ENCODE measurements at places on chromosomes 3 and 15. TPM values are rescaled to one million over a fixed set of nuclear protein-coding genes. Genes with fewer than 3 reads are reported as not detected.

The ARPP21 gene
- not detected for total RNA-seq

DNA sequence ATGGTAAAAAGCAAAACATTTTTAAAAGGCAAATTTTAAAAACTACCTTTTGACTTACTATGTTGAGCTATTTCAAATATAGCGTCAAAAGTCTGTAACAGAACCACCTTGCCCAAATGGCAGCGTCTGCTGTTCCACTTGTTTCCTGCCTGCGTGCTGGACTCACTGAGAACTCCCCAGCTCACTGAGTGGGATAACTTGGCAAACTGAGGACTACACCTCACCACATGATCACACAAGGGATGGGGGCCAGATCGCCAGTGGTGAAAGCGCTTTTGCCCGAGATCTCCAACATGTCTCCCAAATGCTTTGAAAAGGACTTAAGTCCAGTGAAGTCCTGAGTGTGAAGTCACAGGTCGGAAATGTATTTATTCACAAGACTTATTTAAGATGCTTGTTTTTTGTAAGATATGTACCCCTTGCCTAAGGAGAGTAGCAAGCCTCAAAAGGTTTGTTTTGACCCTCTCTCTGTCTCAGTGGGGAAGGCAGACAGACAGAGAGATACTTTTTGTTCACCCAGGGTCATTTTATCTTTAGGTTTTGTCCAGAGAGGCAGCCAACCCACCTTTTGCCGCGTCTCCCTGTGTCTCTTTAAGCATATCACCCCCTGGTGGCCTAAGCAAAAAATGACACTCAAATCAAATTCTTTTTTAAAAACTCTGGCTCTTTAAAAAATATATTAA is 192.6 kb downstream of the PDZRN3 start:
- H3K4me3 ChIP-seq, result no peak overlapping the region
- DNase-seq, result peak; percentile 3
- H3K27ac ChIP-seq, result no peak overlapping the region
- peaks cover 3% of the 10 kb centered on the region for H3K27me3 ChIP-seq

- H3K36me3 ChIP-seq, result no peaks in the 10 kb centered on the region
- H3K27ac ChIP-seq, result no peak overlapping the region
- H3K4me3 ChIP-seq, result no peak overlapping the region
- H3K4me1 ChIP-seq, result peaks cover 7% of the 10 kb centered on the region
- DNase-seq, result no peak
Observed at GRCh38 chr3:190325923-190326322, 3.7 kb upstream of the CLDN1 start.

- H3K4me1 ChIP-seq, result no peaks in the 10 kb centered on the region
- no peaks in the 10 kb centered on the region for H3K36me3 ChIP-seq
- H3K27me3 ChIP-seq, result no peaks in the 10 kb centered on the region
- no peak for DNase-seq
Observed at GRCh38 chr3:128419311-128419710, 47.4 kb downstream of the DNAJB8 start.

DNA sequence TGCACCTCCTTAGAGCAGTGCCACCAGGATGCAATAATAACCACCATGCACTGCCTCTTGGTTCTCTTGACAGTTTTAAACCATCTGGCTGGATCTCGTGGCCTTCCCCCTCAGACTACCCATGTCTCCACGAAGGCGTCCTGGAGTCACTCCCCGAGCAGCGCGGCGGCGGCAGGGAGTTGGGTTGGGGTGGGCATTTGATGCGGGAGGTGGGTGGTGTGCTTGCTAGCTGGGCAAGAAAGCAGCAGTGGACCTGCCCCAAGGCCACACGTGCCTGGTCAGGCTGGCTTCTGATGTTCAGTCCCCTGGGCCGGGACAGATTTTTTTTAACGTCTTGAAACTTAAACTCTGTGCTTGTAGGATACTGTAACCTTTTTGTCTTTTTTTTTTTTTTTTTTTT is 3.9 kb upstream of the TTLL3 start:
- DNase-seq, result no peak
- H3K27ac ChIP-seq, result no peak overlapping the region
- H3K4me3 ChIP-seq, result no peak overlapping the region
